Stimulated activated CD4-positive, alpha-beta T cell treated with anti-CD3 and anti-CD28 coated beads, Interleukin-2, amount 100 ng/mL, for 24 hours (primary cell): ENCODE measurements at places on chromosomes 2 and 18.

- peak; percentile 63 for DNase-seq
Observed at GRCh38 chr2:54522624-54523281, 66.6 kb downstream of the SPTBN1 start.

- DNase-seq = no peak
Observed at GRCh38 chr2:232386490-232386739, 7.9 kb downstream of the ALPP start.

DNA sequence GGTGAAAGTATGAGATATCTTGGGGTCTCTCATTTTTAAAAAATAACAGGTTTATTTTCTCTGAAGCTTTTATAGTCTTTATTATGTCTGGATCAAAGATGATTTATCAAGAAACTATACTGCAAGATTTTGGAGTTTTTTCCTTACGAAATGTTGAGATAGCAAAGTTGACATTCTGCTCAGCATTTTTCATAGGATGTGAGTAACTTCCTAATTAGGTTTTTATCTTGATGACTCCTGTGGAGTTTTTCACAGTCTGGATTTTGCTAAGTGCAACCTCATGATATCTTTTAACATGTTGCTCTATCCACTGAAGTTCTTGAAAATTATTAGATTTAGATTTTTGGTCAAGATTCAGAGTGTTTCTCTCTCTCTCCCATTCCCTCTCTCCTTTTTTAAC lies 17.8 kb downstream of the TCF7L1 start:
- DNase-seq = no peak

- no peak for DNase-seq
Observed at GRCh38 chr18:59011786-59012185, 127.9 kb upstream of the SEC11C start.

DNA sequence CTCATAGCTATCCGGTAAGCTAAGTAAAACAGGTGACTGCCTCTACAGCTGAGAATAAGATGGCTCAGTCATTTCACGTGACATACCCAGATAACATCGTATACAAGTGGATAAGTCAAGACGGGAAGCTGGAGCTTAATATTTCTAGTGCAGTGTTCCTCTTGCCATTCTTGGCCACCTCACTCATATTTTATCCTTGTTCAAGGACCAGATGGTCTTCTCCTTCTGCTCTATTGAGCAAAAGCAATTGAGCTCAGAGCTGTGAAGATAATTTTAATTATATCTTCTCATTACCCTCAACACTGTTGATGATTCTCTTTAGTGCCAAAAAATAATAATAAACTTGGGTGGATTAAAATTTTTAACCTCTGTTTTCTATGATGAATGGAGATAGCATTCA lies 201.1 kb downstream of the DCC start:
- no peak for DNase-seq

- DNase-seq = no peak
Observed at GRCh38 chr18:5746844-5747243, 148.5 kb downstream of the TMEM200C start.

- DNase-seq = no peak
Observed at GRCh38 chr2:141271346-141271745, 859.5 kb downstream of the LRP1B start.

GRCh38 chr18:45978084-45978483 lies 11.0 kb upstream of the EPG5 start:
- DNase-seq = no peak

- DNase-seq = no peak
Observed at GRCh38 chr2:33195891-33196290, 249.1 kb downstream of the LTBP1 start.

DNA sequence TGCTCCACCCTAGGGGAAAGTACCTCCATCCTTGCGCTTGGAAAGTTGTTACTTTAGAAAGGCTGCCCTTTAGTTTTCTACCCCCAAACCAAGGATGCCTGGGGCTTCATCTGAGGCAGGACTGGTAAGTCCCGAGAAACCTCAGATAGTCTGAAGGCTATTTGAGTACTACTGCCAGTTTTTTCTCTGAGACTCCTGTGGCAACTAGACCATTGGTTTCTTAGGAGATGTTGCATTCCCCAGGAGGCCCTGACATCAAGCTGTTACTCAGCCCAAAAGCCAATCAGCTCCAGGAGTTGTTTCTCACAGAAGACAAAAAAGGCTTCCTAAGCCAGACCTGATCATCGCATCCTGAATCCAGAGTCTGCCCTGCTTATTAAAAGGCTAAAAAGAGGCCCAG lies 67.2 kb downstream of the COLEC12 start:
- DNase-seq = no peak

GRCh38 chr2:240326246-240326645 lies 109.2 kb upstream of the GPC1 start:
- DNase-seq = no peak

GRCh38 chr2:7599462-7600258 lies 682.4 kb downstream of the RNF144A start:
- no peak for DNase-seq

- DNase-seq = no peak
Observed at GRCh38 chr18:24089515-24090337, 49.1 kb upstream of the CABYR start.

DNA sequence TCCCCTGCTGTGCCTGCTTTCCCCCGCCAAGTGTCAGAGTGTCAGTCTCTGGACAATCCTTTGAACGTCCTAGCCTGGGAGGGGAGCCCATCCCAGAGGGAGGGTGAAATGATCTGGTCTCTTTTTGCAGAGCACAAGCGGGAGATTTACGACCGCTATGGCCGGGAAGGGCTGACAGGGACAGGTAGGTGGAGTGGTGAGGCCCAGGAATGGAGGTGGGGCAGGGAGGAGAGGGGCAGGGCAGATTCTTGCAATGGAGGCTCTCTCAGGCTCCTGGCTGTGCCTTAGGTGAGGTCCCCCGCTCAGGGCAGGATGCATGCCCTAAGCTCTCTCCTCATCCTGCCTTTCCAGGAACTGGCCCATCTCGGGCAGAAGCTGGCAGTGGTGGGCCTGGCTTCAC lies 2.4 kb downstream of the DNAJB2 start:
- DNase-seq = no peak

DNA sequence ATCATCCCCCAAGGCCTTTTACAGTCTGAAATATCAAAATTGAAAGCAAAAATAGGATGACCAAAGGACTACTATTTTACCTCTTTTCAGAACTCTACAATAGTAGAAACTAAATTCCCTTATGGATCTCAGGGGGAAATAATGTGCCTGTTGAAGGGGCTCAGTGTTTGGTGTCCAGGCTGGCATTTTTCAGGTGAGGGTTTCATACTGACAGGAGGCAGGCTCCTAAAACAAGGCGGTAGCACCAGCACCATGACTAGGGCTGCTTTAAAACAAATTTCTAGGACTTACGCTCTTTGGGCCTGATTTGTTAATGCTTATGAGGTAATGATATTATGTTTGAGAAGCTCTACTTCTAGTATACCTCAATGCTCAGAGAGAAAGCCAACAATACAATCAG lies 5.2 kb upstream of the BOLA3 start:
- no peak for DNase-seq

DNA sequence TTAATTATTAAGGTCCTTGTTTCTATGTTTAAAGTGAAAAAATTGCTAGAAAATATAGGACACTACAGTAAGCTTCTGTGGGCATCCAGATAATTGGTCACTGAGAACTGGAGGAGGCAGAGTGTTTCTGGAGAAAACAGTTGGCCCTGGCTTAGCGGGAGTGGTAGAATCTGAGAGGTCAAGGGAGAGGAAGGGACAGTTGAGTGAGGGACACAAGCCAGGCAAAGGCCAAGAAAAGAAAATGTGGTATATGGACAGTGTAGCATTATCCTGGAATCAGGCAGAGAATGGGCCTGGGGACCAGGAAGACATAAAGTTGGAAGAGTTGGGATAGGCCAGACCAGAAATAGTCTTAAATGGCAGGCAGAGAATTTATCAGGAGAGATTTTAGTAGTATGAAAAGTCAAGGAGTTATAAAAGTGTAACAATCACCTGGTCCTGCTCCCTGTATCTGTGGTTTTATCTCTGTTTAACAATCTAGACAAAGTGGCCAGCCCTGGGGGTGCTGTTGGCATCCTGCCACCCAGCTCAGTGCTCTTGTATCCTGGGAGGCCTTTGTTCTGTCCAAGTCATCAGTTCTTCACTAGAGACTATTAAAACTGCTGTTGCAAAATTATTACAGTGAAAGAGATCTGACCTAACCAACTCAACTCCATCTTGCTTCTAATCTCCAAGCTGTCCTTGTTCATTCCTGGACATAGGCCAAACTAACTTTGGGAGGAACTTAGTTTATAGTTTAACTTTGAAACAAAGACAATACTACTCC lies 15.4 kb upstream of the MSGN1 start:
- DNase-seq = no peak

- DNase-seq = no peak
Observed at GRCh38 chr2:207333599-207334300, 168.0 kb upstream of the KLF7 start.

GRCh38 chr2:85971366-85971765 lies 82.6 kb upstream of the ST3GAL5 start:
- no peak for DNase-seq

DNA sequence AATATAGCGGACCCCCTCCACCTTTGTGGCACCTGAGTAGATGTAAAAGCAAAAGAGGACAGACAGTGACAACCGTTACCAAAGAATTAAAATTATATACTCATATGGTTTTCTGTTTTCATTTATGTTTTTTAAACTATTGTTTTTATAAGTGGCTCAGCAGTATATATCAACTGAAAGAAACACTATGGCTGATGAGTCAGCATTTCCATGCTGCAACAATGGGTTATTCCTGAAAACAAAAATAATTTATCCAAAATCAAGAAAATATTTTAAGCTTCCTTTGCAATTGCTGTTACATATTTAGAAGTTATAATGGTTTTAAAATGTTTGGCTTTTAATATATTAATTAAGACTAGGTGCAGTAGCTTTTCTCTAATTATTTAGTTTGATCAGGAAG lies 17.7 kb downstream of the MRPS9 start:
- no peak for DNase-seq

- no peak for DNase-seq
Observed at GRCh38 chr2:205959521-205959920, 126.5 kb downstream of the INO80D start.

DNA sequence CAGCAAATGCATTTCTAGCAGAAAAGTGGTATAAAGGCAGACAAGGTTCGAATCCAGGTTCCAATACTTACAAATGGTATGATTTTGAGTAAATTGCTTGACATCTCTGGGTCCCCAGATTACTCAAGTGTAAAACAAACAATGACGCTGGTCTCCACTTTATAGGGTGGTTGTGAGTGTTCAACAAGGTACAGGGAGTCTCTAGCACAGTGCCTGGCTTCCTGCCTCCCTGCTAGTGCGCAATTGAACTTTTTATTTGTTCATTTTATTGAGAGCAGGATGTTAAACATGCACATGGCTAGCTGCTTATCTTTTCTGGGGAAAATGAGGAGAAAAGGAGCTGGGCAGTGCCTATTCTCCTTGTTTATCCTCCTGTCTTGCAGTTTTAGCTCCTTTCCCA lies 74.9 kb upstream of the MYL1 start:
- DNase-seq = no peak

GRCh38 chr2:211793690-211794089 lies 744.9 kb downstream of the ERBB4 start:
- no peak for DNase-seq

DNA sequence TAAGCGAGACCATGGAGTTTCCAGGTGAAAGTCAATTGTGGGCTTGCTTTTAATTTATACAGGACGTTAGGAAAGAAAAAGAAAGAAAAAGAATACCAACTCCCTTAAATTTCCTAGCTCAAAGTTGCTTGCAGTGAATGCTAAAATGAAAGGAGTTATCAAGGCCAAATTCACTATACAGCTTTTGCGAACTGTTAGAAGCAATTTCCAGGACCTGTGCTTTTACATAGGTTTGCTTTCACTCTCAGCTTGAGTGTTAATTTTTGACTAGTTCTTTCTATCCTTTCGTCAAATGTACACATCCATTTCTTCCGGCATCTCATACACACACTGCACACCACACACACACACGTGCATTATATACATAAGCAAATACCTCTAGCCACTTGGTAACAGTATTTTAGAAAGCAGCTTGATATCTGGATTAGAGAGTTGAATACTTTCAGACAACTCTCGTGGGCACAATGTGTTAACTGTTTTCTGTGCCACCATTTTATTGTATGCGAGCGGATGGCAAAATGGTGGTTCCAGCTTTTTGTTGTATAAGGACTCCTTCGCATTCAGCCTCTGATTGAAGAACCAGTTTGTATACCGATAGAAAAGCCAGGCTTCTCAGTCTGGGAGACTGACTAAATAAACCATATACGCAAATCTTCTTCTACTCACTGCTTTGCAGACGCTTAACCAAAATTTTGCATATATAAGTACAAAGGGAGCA lies 381.8 kb downstream of the MTX2 start:
- no peak for DNase-seq

DNA sequence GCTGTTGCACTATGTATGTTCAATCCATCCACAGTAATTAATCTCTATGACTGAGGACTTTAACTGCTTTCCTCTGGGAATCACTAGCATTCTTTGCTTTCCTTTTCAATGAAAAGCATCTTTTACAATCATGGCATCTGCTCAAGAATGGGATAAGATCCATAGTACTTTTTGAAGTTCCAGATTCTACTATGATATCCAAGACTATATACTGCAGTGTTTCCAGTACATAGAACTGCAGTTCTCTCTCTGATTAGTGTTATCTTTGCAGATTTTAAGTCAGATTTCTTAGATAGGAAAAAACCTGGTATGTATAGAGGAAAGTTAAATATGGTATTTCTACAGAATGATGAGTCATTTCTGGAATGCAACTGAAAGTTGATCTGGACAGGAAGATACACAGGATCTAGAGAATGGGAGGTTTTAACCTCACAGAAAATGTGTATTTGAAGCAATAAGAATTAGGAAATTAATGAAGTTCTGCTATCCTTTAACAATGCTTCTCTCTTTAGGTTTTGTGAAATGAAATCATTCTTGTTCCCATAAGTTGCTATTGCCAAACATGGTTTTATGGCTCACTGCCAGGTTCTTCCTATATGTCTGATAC lies 670.7 kb downstream of the ERBB4 start:
- DNase-seq = no peak

- DNase-seq = no peak
Observed at GRCh38 chr2:227117027-227117426, 47.0 kb downstream of the COL4A4 start.

DNA sequence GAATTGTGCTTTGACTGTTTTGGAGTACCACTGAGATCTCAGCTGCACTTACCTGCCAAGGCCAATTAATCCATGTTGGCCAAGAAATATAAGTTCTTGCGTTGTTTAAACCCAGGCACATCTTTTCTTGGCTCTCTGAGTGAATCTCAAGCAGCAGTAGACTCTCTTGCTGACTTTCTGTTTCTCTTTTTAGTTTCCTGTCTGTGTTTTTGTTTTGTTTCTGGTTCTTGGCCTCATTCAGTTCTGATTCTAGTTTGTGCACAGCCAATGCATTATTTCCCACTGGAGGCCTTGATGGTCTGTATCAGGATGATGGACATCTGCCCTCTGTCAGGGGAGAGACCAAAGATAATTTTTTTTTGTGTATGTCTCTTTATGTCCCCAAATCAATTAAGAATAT lies 379.4 kb downstream of the CDH2 start:
- DNase-seq = no peak

DNA sequence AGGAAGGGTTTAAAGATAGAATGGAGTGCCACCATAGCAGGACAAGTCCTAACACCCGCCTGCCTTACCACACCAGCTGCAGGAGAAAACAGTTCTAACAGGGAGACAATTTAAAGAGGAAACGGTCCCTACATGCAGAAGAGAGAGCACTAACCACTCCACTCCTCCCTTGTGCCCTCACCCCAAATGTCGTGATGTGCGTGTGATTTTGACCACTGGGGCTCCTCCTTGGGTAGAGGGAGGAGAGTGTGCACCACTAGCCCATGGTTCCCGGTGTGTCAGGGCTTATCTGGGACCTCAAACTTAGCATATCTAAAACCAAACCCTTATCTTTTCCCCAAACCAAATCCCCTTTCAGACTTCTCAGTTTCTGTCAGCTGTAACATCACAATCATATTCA lies 105.5 kb upstream of the CCDC68 start:
- DNase-seq = no peak
